Umbilical cord (tissue), 2 donors: ENCODE measurements at places on chromosomes 1 and 21. TPM values are rescaled to one million over a fixed set of nuclear protein-coding genes. Genes with fewer than 3 reads are reported as not detected.

Gene GCSAML
- 0.48 TPM for total RNA-seq

Gene CFAP74
- total RNA-seq, result 4.6 TPM

Gene RXFP4
- total RNA-seq, result 6.3 TPM

Gene SGIP1
- 4.3 TPM for total RNA-seq

DNA sequence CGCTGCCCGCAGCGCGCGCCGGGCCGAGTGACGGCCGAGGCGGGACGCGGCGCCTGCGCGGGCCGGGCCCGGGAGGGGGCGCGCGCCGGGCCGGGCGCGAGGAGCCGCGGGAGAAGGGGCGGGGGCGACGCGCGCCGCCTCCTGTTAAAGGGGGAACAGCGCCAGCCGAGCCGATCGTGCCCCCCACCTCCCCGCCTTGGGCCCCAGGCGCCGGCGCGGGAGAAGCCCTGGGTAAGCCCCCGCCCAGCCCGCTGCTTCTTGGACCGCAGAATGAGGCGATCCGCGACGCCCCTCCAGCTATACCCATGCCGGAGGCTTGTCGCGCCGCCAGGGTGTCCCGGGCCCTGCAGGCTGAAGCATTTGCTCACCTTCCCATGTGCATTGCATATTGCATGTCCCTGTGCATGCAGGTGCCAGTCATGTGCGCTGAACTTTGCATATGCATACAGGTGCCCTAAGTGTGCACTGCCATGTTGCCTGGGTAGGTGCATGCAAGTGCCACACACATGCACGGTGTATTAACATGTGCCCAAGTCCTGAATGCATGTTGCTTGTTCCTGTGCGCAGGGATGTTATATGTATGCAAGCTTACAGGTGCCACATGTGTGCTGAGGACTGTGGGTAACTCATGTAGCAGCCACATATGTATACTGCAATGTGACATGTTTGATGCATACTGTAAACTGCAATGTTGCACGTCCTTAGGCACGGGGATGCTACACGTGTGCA is at the start of gene ADGRB2:
Gene ADGRB2, minus strand, starts transcription at position 29 of the 729 bp plus-strand sequence. CDS start 7,119 bp downstream, outside the sequence.
- peak; percentile 39 for DNase-seq

DNA sequence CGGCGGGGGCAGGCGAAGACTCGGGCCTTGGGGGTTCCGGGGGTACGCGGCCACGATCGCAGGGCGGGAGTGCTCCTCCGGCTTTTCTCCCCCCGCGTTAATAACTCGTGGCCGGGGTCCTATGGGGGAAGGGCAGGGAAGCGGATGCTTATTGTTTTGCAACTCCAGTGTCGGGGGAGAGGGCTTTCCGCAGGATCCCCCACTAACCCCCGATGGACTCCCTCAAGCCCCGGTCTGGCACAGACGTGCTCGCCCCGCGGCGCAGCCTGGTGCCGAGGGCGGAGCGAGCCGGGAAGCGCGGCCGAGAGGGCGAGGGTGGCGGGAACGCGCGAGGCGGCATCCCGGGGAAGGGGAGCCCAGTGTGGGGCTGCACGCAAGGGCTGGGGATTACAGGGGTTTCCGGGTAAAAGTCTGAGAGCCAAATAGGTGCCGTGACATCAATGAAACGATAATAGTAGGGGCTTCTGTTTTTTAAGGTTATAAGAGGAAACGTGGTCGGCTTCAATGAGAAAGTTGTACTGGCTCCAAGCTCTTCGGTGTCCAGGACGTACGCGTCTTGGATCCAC is 772 bp downstream of the UCK2 start:
- peak; percentile 50 for DNase-seq

GRCh38 chr1:212559929-212560328 is 48.6 kb upstream of the ATF3 start:
- DNase-seq, result no peak

GRCh38 chr21:21156957-21157356 is 158.7 kb downstream of the NCAM2 start:
- DNase-seq, result no peak
